Mucosa of descending colon (tissue), 3 donors: ENCODE measurements at places on chromosomes 3 and 15.

DNA sequence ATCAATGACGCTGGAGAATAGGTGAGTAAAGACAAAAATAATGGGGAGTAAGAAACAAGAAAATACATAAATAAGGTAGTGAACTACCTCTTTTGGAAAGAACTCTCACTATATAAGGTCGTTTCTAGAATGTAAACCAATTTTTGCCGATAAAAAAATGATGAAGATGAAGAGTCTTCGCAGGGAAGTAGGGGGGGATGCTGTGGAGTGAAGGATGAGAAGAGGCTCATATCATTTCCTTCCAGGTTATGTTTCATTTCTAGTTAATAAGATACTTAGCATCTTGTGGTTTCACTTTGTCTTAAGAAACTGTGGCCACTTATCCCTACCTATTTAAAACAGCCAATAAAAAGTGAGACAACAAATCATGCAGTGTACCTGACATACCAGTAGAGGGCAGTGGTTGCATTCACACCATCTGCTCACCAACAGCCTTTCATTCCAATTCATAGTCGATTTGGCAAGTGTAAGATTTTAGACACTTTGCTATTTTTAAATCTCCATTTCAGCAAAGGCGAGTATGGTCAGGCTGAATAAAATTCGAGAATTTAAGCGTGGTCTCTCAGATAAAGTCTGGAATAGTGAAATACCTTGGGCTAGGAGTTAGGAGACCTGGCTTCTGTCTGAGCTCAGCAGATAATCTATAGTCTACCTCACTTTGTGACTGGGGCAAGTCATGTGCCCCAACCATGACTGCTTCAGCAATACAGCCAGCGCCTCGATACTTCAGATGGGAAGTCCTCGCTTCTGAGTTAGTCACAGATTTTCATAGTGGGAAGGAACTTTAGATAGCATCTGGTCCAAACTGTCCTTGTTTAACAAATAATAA is 28.9 kb upstream of the ICE2 start:
- no peak for DNase-seq

GRCh38 chr15:51379390-51379789 is 37.9 kb downstream of the GLDN start:
- DNase-seq = no peak

DNA sequence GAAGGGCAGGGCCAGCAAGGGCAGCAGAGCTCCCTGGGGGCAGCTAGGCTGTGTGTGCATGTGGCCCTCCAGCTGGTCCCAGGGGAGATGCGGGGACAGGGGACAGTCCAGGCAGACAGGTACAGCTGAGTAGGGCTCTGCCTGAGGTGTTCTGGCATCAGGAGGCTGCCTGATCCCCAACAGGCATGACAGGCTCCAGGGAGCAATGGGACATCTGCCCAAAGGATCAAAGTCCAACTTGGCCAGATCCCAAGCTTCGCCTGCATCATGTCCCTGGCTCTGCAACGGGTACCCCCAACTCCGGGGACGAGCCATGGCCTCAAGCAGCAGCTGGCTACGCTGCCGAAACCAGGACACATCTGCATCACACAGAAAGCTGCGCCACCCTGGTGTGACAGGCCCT is 21.8 kb downstream of the ATRIP start:
- DNase-seq = peak; percentile 64

DNA sequence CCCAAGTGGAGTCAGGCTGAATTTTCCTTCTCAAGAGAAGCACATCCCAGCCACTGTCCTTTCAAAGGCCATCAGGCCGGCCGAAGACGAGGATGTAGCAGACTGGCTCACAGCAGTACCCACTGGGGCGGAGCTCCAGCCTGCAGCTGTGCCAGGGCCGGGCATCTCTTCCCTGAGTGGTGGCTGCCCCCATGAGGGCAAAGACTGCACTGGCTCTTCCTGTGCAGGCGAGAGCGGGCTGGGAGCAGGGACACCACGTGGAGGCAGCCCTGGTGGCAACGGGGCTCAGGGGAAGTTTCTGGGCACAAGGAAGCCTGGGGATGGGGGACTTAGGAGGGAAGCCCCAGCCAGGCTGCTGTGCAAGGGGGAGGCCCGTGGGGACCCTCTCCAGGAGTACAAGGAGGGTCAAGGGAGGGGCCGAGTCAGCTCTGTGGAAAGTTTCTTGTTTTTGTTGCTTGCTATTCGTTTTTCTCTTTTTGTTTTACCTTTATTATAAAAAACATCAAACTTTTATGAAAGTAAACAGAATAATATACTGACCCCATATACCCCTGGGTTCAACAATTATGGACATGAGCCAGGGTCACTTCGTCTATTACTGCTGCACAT is 66.1 kb downstream of the RPN1 start:
- peak; percentile 80 for DNase-seq

DNA sequence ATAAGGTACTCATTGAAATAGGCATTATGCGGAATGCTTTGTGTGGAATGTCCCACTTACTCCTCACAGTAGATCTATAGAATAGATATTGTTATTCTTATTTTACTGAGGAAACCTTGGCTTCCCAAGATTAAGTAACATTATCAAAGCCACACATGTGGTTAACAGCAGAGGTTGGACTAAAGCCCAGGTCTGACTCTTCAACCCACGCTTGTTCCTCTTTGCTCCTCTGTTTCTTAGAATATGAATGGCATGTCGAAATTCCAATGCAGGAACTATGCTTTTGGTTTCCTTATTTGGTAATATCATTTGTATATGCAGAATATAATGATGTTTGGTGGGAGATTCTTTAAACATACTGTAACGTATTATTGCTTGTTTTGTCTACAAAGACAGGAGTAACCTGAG is 818.8 kb upstream of the LMCD1 start:
- peak; percentile 24 for DNase-seq

DNA sequence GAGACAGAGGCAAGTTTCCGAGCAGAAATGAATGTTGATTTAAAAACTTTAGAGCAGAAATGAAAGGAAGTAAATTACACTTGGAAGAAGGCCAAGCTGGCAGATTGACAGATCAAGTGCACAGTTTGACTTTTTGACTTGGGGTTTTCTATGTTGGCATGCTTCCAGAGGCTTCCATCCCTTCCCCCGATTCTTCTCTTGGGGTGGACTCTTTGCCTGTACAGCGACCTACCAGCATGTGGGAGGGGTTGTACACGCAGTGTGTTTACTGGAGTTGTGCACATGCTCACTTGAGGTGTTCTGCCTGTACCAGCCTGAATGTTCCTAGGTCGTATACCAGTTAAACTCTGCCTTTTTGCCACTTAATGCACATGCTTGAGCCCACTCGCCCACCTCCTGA is 701.5 kb upstream of the GBE1 start:
- no peak for DNase-seq

DNA sequence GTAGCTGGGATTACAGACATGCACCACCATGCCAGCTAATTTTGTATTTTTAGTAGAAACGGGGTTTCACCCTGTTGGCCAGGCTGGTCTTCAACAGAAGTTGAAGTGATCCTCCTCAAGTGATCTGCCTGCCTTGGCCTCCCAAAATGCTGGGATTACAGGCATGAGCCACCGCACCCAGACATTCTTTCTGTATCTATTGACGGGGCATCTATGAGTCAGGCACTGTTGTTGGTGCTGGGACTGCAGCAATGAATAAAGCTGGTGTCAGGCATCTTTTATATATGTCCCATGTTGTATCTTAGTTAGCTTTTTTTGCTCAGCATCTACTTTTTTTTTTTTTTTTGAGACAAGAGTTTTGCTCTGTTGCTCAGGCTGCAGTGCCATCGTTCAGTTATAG is 47.6 kb upstream of the ULK4 start:
- DNase-seq = no peak

DNA sequence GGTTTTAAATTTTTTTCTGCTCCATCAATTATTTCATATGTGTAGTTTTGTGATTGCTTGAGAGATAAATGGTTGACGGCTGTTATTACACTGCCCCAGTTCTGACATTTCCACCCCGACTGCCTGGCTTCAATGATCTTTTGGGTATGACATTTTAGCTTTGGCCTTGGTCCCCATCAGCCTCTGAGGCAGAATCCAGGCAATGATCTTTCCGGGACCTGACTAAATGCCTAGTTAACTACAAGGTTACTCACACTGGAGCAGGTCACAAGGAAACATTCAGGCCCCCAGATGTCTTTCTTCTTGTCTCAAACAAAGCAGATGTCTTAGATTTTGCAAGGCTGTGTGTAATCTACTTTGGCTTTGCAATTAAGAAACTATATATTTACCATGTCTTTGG is 61.1 kb upstream of the TMCO5A start:
- no peak for DNase-seq

DNA sequence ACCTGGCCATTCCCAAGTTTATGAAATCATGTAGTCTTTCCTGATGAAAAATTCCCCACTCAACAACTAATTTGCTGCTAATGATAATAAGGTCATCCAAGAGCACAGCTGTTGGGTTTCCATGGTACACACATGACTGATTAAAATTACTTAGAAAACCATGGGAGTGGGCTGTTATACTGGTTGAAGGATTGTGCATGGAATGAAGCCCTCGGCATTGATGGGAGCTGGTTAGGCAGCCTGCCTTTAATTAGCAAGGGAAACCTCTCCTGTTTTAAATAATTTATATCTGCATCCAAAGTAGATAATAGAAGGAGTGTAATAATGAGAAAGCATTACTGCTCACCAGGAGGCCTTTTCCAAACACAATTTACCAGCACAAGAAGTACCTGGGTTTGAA is 235.1 kb upstream of the CFAP20DC start:
- DNase-seq = no peak

DNA sequence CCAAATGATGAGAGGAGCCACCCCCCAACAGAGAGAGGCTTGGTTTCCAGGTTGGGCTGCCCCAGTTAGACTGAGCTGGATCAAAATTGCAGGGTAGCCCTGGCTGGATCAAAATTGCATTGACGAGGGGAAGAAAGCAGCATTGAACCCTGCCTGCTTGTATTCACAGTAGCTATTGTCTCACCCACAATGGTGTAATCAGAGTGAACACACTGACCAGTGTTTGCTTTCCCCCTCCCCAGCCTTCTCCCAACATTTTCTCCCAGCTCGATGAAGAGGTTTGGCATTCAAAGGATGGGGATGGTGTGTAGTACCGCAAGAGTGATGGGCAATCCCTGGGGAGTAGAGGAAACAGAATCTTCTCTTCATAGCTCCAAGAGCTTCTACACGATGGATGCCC is 223.8 kb downstream of the ADAMTS9 start:
- no peak for DNase-seq

- DNase-seq = no peak
These were observed 333.4 kb downstream of the THSD4 start for GRCh38 chr15:71448688-71449114.

DNA sequence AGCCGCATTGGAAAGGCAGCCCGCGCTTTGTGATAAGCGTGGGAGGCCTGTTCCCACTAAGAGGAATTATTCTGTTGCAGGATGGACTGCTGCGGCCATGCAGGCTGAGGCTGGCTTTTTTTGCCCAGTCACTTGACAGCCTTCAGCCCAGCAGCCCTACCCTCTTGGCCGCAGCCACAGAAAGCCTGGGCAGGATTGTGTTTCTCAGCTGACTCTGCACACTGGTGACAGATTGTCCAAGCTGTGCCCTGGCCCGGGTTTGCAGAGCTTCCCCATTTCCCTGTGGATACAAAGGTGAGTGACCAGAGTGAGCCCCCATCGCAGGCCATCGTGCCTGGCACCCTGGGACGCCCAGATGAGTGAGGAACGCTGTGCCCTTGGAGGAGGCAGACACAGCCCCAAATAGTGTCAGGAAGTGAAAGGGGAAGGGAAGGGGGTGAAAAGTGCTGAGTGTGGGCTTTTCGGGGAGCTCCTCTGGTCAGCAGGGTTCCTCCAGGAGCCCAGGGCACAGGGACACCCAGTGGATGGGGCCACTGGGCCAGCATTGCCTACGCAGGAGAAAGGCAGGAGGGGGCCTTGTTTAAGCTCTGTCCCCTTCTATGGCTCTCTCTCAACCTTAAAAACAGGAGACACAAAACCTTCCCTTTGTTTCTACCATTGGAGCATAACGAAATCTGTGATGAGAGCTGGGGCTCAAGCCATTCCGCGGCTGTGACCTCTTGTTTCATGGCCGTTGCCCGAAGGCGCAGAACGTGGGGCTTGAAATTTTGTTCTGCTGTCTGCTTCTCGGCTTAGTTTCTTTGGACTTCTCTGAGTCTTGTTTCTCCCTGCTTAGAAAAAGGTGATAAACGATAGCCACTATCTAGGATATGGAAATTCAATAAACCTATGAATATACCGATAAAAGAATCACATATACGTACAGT is 91.5 kb upstream of the MEF2A start:
- no peak for DNase-seq

DNA sequence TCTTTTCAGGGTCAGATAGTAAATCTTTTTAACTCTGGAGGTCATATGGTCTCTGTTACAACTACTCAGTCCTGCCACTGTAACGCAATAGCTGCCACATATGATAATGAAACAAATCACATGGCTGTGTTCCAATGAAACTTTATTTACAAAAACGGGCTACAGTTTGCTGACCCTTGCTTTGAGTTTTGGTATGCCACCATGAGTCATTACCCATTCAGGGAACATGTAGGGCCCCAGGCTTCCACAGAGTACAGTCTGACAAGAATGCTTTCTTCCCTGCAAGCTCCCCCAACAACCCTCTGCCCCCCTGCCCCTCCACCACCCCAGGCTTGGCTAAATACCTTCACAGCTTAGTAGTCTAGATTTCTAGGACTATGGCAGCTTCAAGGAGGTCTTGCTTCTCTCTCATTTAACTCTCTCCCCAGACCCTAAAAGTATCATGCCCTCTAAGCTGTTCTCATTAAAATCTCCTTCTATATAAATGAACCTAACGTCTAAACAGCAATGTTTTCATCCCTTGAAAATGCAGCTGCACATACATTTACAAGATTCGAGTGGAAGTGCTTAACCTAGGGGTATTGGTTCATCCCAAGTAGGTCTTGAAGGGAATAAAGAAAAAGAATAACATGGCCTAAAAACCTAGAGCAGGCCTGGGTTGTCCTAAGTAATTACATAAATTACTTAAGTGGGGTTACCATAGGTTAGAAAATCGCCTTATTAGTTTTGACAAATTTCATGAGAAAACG is 117.8 kb upstream of the PRICKLE2 start:
- no peak for DNase-seq

DNA sequence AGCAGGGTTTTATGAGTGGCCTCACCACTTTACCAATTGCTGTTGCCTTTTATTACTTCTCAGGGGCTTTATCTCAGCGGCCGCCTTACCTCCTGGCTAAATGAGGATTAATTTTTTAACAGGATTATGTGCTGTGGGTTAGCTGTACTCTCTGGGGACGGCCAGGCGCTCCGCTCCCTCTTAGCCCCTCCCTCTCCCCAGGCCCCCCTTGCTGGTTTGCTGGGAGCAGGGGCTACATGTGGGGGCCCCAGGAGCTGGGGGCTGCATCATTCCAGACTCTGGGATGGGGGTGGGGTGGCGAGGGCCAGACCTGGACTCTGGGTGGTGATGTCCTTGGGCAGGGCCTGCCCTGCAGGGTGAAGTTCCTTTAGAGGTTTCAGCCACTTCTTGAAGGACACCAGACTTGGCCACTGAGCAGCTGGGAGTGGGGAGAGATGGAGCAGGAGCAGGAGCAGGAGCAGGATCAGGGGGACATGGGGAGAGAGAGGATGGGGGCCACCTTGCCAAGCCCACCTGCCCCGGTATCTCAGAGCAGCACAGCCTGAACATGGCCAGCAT is 196.1 kb downstream of the GOLGA6L6 start:
- DNase-seq = peak; percentile 17

- DNase-seq = no peak
These were observed 1.3 kb downstream of the ARHGEF26 start for GRCh38 chr3:154122552-154122911.

- no peak for DNase-seq
These were observed 494.2 kb upstream of the PROK2 start for GRCh38 chr3:72279068-72279604.
